ENCODE measurements at places on chromosomes 16 and 17.
A peak's percentile ranks its signal among the peaks of the same experiment; 100 is the strongest.

DNA sequence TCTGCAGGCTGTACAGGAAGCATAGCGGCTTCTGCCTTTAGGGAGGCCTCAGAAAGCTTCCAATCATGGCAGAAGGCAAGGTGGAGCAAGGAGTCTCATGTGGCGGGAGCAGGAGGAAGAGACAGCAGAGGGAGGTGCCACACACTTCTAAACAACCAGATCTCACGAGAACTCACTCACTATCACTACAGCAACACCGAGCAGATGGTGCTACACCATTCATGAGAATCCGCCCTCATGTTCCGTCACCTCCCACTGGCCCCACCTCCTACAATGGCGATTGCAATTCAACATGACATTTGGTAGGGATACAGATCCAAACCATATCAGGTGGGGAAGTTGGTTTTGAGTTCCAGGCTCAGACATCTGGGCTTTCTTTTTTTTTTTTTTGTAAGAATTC, 31.9 kb upstream of the NUDT7 start:
- DNase-seq: no peak

- peak; percentile 36 for DNase-seq
These were observed 356.0 kb downstream of the C16orf95 start for GRCh38 chr16:86961171-86961601.

GRCh38 chr17:44251062-44251461, 16.9 kb downstream of the SLC4A1 start:
- no peak for DNase-seq

- no peak for DNase-seq
These were observed 206.0 kb downstream of the SEC14L1 start for GRCh38 chr17:77346765-77347164.

GRCh38 chr16:15993128-15993527, 43.7 kb downstream of the ABCC1 start:
- DNase-seq: no peak

DNA sequence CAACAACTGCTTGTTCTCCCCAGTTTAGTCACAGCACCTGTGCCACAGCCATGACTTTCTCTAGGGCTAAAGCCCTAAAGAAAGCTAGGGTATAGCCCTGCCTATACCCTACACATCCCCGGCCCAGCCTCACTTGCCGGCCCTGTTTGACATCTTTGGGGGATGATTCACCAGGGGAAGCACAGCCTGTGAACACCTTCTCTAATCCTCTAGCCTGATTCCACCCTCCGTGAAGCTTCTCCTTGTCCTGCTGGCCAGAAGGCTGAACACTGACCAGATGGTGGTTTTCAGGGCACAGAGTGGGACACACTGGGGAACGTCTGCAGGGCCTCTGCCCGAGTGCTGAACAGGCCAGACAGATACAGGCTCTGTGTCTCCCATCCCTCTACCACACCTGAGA, 6.0 kb downstream of the CLEC16A start:
- no peak for DNase-seq

DNA sequence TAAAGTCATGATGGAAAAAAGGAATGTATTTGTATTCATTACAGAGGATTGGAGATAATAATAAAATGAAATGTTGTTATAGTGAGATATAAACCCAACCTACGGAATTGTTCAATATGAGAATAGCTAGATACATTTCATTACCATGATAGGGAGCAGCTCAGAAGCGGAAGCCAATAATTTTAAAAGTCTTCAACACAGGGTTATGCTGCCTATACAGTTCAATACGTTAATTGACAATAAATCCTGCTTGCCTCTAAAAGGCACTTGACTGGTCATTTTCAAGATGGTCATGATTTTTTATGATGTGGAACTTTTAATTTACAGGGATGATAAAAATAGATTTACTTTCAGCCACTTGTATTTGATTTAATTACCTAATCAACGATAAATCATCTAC, 506.8 kb downstream of the TMEM114 start:
- DNase-seq: no peak

Data from choroid plexus epithelial cell (primary cell).